ENCODE measurements at places on chromosomes 6 and 20.
A peak's percentile ranks its signal among the peaks of the same experiment; 100 is the strongest.

DNA sequence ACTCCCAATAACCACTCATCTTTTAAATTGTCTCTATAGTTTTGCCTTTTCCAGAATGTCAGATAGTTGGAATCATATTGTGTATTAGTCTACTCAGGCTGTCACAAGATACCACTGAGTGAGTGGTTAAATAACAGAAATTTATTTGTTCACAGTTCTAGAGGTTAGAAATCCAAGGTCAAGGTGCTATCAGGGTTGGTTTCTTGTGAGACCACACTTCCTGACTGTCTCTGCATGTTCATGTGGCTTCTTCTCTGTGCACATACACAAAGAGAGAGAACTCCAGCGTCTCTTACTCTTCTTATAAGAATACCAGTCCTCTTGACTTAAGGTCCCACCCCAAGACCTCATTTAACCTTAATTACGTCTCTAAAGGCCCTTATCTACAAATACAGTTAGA, 23.9 kb upstream of the PRSS35 start:
- no peak for DNase-seq

DNA sequence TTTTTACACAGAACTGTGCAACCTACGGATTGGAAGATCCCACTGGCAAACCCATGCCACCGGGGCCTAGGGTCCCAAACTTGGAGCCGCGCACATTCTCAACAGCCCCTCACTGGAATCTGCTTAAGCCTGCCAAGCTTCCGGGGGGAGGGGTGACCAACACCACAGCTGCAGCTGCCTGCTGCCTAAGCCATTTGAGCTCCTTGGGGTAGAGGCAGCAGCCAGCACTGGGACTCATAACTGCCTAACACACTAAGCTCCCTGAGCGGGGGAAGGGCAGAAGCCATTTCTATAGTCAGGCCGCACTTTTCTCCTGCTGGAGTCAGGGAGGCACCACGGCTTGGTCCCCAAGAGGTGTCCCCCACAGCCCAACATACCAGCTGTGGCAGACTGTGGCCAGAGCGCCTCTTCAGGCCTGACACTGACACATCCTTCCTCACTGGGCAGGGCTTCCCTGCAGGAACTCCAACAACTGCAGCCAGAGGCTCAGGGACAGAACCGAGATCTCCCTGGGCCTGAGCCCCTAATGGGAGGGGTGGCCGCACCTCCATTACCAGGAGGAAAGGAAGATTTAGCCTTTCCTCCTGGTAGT, 270.3 kb upstream of the ECI2 start:
- DNase-seq: no peak

- peak; percentile 46 for DNase-seq
Measured at GRCh38 chr6:43926634-43927531, 156.9 kb downstream of the VEGFA start.

DNA sequence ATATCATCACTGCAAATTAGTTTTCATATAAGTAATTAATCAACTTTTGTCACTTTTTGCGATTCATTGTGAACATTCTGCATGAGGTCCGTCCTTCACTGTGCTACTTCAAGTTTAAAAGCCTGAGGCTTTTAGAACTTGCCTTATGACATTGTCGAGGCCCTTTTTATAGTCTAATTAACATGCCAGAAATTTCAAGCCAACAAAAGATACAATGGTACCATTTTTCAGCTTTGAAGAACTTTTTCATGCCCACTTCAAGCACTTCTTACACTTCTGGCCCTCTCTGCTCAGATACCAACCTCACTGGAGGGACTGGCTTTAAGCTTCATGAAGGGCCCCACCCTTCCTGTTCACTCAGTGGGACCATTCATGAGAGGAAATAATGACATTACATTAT, 323.1 kb downstream of the TPBG start:
- DNase-seq: no peak

GRCh38 chr6:157058574-157058973, 264.7 kb downstream of the TMEM242 start:
- DNase-seq: no peak

DNA sequence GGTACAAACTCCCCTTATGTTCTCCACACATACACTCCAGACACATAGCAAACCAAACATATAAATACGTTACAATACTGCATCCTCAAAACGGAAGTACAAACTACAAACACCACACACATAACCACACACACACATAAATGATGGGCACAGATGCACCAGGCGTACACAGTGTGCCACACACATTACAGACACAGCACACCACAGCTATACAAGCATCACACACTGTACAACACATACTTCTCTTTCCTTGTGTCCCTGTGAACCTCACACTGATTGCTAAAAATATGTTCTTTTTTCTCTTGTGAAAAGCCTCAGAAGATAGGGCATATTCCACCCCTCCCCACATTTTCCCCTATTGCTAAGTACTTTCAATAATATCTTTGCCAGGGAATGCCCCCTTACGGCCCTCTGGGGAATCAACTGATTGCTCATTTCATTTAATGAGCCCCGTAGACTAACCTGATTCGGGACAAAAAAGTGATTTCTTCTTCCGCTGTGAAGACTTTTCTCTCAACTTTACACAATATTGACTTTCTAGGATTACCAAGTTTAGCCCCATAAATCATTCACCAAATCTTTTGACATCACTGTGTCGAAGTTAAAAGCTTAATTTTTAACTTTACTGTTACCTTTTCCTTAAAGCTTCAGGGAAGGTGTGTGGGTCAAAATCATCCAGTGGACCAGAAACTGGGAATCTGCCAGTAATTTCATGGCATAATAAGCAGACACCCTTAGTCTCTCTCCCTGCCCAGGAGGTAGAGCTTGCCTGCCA, at the start of gene SLC17A1:
Gene SLC17A1 (minus strand): TSS at position 521 of the 775 bp plus-strand sequence. CDS start 1,495 bp downstream, outside the sequence.
- no peak for DNase-seq

DNA sequence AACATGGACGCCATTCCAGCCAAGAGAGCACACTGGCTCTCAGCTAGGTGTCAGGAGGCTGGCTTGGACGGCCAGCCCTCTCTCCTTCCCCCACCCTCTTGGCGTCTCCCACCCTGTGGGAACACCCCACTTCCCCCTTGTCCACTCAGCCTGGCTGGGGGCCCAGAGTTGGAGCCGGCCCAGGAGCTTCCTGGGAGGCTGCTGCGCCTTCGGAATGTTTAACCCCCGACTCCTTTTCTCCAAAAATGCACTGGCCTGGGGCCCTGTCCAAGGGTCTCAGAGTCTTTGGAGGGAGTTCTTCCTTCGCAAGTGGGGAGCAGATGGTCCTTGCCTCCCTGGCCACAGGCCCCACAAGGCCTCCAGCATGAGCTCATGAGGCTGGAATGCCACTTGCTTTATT, 4.1 kb downstream of the ADAM33 start:
- DNase-seq: no peak
